MCF 10A (cell line): ENCODE measurements at places on chromosomes 7 and 10. TPM values are rescaled to one million over a fixed set of nuclear protein-coding genes. Genes with fewer than 3 reads are reported as not detected.
A peak's percentile ranks its signal among the peaks of the same experiment; 100 is the strongest.

GRCh38 chr10:69375307-69376151 is 41.2 kb downstream of the TACR2 start:
- no peaks in the 10 kb centered on the region for H3K27me3 ChIP-seq
- H3K4me3 ChIP-seq, result peak overlapping the region; percentile 38
- H3K36me3 ChIP-seq, result peaks cover 71% of the 10 kb centered on the region

The CLDN12 gene
- 22.5 and 39.2 TPM in 2 replicates for total RNA-seq

The SNCG gene
- 4.2 and 7.3 TPM in 2 replicates for total RNA-seq

The ZPBP gene
- not detected in 2 replicates for total RNA-seq

DNA sequence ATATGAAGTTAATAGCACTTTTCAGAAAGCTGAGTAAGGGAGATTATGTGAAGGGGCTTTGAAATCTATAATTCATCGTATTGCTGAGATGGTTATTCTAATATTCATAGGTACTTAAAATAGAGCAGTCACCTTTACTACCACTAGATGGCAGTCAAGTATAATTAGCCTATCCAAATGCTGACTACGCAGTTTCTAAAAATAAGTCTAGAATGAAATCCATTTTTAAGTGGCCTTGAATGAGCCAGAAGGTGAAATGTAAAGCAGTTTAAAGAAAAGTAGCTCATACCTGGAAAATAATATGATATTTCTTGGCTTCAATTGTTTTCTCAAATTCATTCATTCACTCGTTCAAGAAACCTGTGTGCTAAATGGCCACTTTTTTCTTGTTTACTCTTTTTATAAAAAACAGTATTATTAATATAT is 1277.1 kb downstream of the GATA3 start:
- H3K27me3 ChIP-seq, result no peaks in the 10 kb centered on the region
- H3K4me1 ChIP-seq, result no peaks in the 10 kb centered on the region
- no peak overlapping the region for H3K4me3 ChIP-seq
- H3K27ac ChIP-seq, result no peak overlapping the region

The TMEM178B gene
- total RNA-seq, result 0.02 TPM in 1 of 2 replicates, not detected in the other

- no peaks in the 10 kb centered on the region for H3K27me3 ChIP-seq
- no peak for DNase-seq
- H3K4me1 ChIP-seq, result peaks cover 55% of the 10 kb centered on the region
- H3K27ac ChIP-seq, result peak overlapping the region; percentile 76
Observed at GRCh38 chr10:80201608-80202141, 3.7 kb downstream of the ANXA11 start.

DNA sequence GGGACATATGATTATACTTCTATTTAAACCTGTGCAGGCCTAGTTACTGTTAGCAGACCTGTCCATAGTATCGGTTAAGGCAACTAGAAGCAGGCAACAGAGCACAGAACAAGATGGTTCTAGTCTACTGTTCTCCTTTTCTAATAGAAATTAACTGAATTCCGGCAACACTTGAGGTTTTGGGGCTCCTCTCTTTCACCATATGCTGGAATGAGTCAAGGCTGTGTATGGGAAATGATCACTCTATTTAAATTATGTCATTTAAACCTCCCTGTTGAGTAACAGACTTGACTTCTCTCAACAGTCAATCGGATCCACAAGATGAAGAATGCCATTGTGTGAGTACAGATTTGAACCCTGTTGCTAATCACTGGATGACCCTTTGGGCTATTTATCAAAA is 6.2 kb upstream of the OTUD1 start:
- H3K27ac ChIP-seq, result peak overlapping the region; percentile 39
- H3K4me1 ChIP-seq, result peaks cover 15% of the 10 kb centered on the region
- H3K36me3 ChIP-seq, result no peaks in the 10 kb centered on the region

The CCZ1 gene
- 86.3 and 92.6 TPM in 2 replicates for total RNA-seq

- no peak overlapping the region for H3K4me3 ChIP-seq
- peaks cover 39% of the 10 kb centered on the region for H3K36me3 ChIP-seq
Observed at GRCh38 chr7:42144604-42145003, 92.4 kb downstream of the GLI3 start.

- H3K4me3 ChIP-seq, result no peak overlapping the region
- H3K27me3 ChIP-seq, result no peaks in the 10 kb centered on the region
- H3K4me1 ChIP-seq, result peaks cover 10% of the 10 kb centered on the region
Observed at GRCh38 chr7:50805447-50806125, 22.9 kb upstream of the GRB10 start.

DNA sequence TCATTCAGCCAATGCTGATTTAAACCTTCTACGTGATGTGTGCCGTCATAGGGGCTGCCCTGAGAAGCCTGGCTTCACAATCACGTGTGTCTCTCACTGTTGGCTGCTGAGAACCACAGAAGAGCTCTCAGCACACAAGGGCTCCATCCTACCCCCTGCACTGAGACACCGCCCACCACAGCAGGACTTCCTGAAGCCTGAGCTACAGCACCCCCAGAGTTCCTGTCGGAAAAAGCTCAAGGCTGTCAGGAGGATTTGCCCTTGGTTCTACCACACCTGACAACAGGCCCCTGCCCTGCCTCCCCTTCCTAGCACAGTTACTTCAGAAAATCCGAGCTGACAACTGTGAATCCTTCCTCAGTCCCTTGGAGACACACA is 191.9 kb downstream of the MAD1L1 start:
- no peaks in the 10 kb centered on the region for H3K27me3 ChIP-seq
- no peak overlapping the region for H3K4me3 ChIP-seq
- no peaks in the 10 kb centered on the region for H3K4me1 ChIP-seq
- H3K27ac ChIP-seq, result no peak overlapping the region

The RASA4B gene
- total RNA-seq, result 0.70 and 0.81 TPM in 2 replicates

DNA sequence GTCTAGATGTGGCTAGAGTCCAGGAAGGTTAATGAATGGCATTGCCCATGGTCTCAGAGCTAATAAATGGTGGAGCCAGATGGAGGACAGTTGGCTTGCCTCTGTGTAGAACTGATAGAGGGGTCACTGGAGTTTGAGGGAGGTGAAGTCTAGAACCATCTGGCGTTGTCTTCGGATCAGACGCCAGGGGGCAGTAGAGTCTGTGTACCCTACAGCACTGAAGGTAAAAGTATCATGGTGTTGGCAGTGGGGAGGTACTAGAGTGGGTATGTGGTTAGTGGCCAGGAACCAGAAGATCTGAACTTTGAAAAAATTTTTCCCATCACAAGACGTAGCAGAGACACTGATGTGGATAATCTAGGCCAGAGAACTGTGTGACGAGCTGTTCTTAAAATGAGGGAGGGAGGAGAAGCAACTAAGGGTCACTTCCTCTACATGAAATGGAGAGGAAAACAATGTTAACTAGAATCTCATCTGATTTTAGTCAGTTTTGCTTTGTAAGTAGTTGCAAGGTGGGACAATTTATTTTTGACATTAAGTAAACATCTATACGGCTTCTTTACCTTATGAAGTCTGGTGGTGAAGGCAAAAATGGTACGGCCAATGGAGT is 227.9 kb upstream of the PRSS58 start:
- DNase-seq, result peak; percentile 43
- peaks cover 6% of the 10 kb centered on the region for H3K36me3 ChIP-seq
- H3K27me3 ChIP-seq, result peaks cover 25% of the 10 kb centered on the region

- peaks cover 41% of the 10 kb centered on the region for H3K36me3 ChIP-seq
- H3K4me3 ChIP-seq, result peak overlapping the region; percentile 70
- DNase-seq, result peak; percentile 94
- H3K27me3 ChIP-seq, result no peaks in the 10 kb centered on the region
- H3K27ac ChIP-seq, result peak overlapping the region; percentile 75
Observed at GRCh38 chr7:1536743-1537534, 6.4 kb downstream of the MAFK start.

The SYT15 gene
- 0.79 and 0.84 TPM in 2 replicates for total RNA-seq

DNA sequence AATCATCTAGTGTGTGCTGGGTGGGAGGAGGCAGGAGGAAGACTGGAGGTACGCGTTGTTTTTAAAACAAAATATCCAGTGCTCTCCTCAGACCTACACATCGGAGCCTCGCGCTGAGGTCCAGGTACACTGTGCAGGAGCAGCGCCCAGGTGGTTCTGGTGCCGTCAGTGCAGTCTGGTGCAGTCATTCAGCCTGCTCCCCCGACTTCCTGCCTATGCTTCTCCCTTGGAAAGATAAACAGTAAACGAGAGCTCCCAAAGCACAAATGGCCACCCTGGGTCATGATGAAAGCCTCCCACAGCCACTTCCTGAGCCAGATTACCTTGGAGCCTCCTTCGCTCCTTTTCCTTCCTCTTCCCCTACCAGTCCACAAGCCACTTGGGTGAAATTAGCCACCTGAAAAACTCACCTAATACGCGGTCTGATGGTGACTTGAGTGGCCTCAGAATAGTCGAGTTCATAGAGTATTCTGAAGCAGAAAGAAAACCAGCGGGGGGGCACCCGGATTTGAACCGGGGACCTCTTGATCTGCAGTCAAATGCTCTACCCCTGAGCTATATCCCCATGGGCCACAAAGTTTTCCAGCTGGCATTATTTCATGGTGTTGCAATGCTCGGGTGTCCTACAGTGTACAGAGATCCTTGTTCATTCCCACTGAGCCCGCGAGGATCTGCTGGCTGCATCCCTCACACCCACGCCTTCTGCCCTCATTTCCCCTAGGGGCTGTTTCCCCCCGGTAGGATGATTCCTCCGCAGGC is 82.5 kb downstream of the ZNF467 start:
- peaks cover 13% of the 10 kb centered on the region for H3K4me1 ChIP-seq
- H3K27me3 ChIP-seq, result peaks cover 14% of the 10 kb centered on the region
- H3K36me3 ChIP-seq, result peaks cover 12% of the 10 kb centered on the region
- H3K27ac ChIP-seq, result no peak overlapping the region

DNA sequence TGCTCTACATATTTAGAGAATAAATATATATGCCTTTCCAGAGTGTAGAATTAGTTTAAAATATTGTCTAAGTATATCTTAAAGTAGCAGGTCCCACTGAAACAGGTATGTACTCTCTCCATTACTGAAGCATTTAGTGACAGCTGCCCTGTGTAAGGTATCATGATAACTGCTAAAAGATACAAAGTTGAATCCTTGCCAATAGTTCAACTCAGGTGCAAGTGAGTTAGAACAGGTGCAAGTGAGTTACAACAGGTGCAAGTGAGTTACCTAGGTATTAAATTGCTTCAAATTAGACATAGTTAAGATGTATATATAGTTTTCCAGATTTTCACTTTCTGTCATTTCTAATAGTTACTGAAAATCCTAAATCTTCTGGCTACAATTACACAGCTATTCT is 119.1 kb downstream of the CNOT4 start:
- H3K4me1 ChIP-seq, result no peaks in the 10 kb centered on the region
- peaks cover 33% of the 10 kb centered on the region for H3K36me3 ChIP-seq
- no peak overlapping the region for H3K4me3 ChIP-seq
- no peak for DNase-seq
- no peak overlapping the region for H3K27ac ChIP-seq

The CUZD1 gene
- total RNA-seq, result 0.91 and 1.1 TPM in 2 replicates

The AKR1C4 gene
- total RNA-seq, result not detected in 2 replicates

- H3K4me1 ChIP-seq, result no peaks in the 10 kb centered on the region
- H3K27ac ChIP-seq, result no peak overlapping the region
- H3K27me3 ChIP-seq, result peaks cover 18% of the 10 kb centered on the region
- no peaks in the 10 kb centered on the region for H3K36me3 ChIP-seq
Observed at GRCh38 chr7:101778026-101778580, 39.3 kb upstream of the CUX1 start.

The ITGB1 gene
- 680 and 703 TPM in 2 replicates for total RNA-seq

The ADCY1 gene
- total RNA-seq, result 0.61 and 0.79 TPM in 2 replicates

The PRKAR2B gene
- 0.15 TPM in 1 of 2 replicates, not detected in the other for total RNA-seq

The ZNF438 gene
- 6.8 and 8.4 TPM in 2 replicates for total RNA-seq

- no peaks in the 10 kb centered on the region for H3K4me1 ChIP-seq
- H3K27ac ChIP-seq, result no peak overlapping the region
- H3K36me3 ChIP-seq, result no peaks in the 10 kb centered on the region
- no peak overlapping the region for H3K4me3 ChIP-seq
- no peak for DNase-seq
Observed at GRCh38 chr7:159136442-159136841, 8.2 kb downstream of the VIPR2 start.

The H2BK1 gene
- total RNA-seq, result not detected in 2 replicates

DNA sequence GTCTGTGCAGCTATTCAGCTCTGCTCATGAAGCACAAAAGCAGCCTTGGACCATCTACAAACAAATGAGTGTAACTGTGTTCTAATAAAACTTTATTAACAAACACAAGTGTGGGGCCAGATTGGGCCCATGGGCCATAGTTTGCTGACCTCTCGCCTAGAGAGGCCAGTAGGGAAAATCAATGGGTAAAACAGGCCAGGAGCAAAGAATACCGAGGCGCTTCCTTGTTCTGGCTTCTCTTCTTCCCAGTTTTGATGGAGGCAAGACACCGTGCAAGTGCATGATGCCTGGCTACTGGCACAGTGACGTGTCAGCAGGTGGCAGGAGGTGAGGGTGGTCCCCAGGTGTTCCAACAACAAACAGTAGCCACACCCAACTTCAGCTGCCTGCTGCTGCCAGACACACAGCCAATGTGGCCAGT is 94.3 kb upstream of the SDK1 start:
- H3K4me1 ChIP-seq, result no peaks in the 10 kb centered on the region
- no peak overlapping the region for H3K4me3 ChIP-seq
- no peaks in the 10 kb centered on the region for H3K27me3 ChIP-seq
- DNase-seq, result no peak
- no peaks in the 10 kb centered on the region for H3K36me3 ChIP-seq

DNA sequence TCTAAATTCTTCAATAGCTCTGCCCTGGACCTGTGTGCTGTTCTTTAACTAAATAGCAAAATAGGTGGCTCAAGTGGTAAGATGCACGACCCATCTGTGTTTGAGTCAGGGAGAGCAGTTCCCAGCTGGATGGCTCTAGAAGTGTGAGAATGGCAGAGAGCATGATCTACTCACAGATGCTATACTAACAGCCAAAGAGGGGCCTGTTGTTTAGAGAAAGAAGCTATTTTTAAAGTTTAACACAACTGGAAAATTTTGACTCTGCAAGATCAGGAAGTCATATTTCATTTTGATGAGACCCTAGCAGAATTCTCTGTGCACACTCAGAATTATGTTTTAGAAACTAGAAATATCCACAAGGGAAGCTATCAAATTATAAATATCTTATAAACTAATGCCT is 87.4 kb upstream of the PIP4K2A start:
- no peak overlapping the region for H3K27ac ChIP-seq
- no peak overlapping the region for H3K4me3 ChIP-seq
- no peak for DNase-seq
- H3K36me3 ChIP-seq, result no peaks in the 10 kb centered on the region
- H3K4me1 ChIP-seq, result peaks cover 26% of the 10 kb centered on the region

The PDAP1 gene
- 155 and 200 TPM in 2 replicates for total RNA-seq

DNA sequence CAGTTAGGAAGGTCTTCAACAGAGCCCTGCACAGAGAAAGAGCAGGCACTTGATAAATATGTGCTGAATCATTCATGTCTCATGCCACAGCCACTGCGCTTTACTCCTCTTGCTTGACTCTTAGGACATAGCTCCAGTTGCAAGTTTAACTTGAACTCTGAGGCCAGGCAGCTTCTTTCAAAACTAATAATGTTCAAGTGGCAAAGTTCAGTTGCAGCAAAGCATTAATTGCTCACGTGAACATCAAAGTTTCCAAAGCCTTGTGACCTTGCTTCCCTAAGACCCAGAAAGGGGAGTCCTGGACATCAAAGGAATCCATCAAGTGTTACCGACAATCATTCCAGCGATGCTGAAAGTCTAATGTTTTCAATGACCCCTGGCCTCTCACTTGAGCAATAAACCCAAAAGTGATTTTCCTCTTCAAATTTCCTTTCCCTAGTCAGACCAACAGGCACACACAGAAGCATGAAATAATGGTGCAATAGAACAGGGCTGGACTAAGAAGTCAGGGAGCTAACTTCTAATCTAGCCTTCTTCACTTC is 21.8 kb upstream of the TECTB start:
- H3K27ac ChIP-seq, result no peak overlapping the region
- no peaks in the 10 kb centered on the region for H3K36me3 ChIP-seq
- no peaks in the 10 kb centered on the region for H3K27me3 ChIP-seq
- no peak for DNase-seq

GRCh38 chr10:44416021-44416771 is 31.3 kb upstream of the CXCL12 start:
- no peaks in the 10 kb centered on the region for H3K27me3 ChIP-seq
- no peaks in the 10 kb centered on the region for H3K4me1 ChIP-seq
- H3K36me3 ChIP-seq, result no peaks in the 10 kb centered on the region
- DNase-seq, result no peak
- H3K27ac ChIP-seq, result peak overlapping the region; percentile 40
- peak overlapping the region; percentile 48 for H3K4me3 ChIP-seq
